Omental fat pad (tissue), 4 donors: ENCODE measurements at places on chromosomes 6 and 20.

- DNase-seq: no peak
Observed at GRCh38 chr6:34810017-34810882, 18.4 kb downstream of the BLTP3A start.

DNA sequence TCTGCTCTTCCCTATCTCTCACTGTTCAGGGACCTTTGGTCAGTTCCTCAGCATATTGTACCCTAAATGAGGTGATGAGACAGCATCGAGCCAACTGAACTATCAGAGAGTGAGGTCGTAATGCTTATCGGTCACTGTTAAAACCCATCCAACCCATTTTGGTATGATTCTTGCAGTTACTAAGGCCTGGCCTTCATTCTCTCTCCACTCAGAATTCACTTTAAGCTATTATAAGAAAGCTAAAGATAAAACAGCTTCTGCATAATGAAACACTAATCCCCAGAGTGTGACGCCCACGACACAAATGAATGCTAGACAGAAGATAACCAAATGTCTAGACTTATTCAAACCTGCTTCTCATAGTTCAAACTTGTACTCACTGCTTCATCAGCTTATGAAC is 175.8 kb downstream of the GMPR start:
- no peak for DNase-seq

- no peak for DNase-seq
Observed at GRCh38 chr6:168906391-168906790, 347.3 kb downstream of the THBS2 start.

GRCh38 chr6:149138089-149138488 is 179.4 kb upstream of the TAB2 start:
- DNase-seq: no peak

DNA sequence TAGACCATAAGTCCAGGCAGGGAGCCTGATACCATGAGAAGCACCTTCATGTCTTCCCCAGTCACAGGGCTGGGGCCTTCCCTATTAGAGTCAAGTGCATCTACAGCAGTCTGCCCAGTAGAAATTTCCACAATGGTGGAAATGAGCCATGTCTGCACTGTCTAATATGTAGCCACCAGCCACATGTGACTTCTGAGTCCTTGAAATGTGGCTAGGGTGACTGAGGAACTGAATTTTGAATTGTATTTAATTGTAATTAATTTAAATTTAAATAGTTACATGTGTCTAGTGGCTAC is 300.2 kb downstream of the CLIC5 start:
- no peak for DNase-seq

GRCh38 chr20:32479012-32479411 is 106.1 kb downstream of the NOL4L start:
- no peak for DNase-seq

DNA sequence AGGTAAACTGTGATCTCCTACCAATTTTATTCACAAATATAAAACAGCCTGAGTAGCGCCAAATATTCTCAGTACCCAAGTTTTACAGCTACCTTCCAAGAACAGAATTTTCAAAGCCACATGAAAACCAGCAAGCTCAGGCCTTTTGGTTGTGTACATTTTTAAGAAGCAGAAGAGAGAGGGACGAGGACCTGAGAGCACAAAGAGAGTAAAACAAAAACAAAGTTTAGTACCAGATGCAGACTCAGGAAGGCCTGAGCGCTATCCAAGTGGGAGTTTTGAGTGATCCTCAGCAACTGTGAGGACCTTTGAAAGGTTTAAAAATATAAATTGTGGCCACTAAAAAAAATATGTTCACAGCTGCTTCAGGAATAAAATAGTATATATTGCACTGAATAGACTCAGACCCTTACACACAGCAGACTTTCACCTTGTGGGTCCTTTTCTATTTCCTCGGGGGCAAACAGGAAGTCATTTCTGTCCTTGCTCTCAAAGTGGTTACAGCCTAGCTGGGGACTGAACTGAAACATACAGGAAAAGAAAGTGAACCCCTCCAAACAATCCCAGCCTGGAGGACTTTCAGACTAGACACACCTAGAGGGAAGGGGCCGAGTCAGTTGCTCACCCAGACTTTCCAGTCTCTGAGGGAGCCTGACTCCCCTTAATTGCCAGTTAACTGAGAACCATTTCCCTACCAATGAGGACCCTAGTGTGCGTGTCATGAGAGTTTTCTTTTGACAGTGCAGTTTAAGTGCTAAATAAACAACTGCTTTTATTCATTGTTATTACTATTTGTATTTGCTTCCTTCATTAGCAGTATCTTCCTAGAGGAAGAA is 48.5 kb upstream of the NT5E start:
- no peak for DNase-seq

DNA sequence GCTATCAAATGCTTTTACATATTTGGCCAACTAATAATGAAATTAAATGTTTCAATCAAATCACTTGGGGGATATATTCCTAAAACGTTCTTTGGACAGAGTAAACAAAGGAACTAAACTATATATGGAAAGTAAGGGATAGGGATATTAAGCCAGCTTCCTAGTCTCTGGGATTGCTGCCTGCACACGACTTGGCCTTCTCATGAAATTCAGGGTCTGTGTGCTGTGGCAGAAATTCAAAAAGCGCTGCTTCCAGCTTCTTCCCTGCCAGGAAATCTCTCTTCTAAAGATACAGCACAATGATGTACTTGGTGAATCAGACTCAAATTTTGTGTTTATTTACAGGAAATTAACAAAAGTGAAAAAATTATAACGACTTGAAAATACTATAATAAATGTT is 206.3 kb upstream of the RAB32 start:
- no peak for DNase-seq

DNA sequence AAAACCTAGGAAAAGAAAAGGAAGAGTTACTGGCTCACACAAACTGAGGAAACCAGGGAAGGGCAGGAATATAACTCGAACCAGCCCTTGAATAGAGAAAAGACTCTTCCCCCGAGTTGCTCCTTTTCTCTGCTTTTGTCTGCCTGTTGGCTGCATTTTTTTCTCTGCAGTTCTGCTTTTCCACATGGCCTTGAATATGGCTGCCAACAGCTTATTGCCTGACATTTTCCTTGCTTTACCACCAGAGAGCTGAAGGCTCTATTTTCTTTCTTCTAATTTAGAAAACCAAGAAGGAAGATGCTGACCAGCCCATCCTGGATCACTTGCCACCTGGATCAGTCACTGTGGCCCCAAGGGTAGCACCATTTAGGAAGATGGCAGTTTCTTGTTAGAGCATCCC is 164.8 kb upstream of the MAN1A1 start:
- no peak for DNase-seq

GRCh38 chr6:147643341-147644200 is 135.1 kb downstream of the SAMD5 start:
- no peak for DNase-seq

- DNase-seq: no peak
Observed at GRCh38 chr20:8473459-8473858, 341.4 kb downstream of the PLCB1 start.

- DNase-seq: no peak
Observed at GRCh38 chr20:1907586-1907985, 12.4 kb downstream of the SIRPA start.

GRCh38 chr6:119736296-119737021 is 386.9 kb upstream of the MAN1A1 start:
- DNase-seq: no peak

- DNase-seq: no peak
Observed at GRCh38 chr20:57190536-57191264, 75.7 kb downstream of the BMP7 start.

DNA sequence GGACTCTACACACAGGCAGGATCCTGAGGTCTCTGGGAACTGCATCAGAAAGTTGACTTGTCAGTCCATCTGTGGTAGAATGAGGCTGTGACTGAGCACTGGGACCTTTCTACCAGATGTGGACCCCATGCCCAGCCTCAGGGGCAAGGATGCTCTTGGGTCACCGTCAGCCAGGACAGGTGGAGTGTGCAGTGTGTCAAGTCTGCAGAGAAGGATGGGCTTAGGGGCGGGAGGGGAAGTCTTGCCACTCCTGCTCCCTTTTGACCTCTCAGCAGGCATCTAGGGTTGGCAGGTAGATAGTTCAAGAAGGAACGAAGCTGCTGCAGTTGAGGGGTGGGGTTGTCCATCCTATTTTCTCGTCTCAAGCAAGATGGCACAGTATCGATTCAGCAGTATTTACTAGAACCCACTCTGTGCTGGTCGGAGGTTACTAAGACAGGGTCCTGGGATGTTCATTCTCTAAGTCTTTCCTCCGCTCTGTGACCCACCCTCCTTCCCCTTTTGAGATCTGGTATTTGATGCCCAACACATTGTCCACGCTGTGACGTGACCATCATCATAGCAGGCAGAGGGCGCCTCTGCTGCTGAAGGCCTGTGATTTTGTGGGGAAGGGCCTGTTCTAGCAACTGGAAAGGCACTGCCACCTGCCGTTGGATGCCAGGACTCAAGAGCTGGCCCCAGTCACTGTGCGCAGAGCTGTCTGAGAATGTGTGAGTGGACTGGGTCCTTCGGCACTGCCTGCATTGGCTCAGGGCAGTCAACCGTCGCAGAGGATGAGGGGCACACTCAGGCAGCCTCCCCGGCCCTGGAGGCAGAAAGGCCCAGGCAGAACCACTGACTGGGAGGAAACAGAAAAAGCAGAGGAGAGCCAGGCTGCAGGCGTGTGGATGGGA is 23.2 kb downstream of the RBCK1 start:
- no peak for DNase-seq

DNA sequence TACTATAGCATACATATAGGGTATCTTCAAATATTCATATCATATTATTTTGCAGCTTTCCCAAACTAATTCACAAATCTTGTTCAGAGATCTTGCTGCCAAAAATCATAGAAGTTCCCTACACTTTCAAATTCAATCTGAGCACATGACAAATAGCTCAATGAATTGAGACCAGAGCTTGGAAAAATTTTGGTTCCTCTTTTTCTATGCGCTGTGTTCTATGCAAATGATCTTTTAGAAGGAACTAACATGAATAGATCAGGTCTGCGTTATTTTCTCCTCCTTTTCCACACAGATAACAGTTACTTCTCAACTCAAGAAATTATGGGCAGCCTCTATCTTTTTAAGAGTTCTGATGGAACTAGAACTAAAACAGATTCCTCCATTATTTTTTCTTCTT is 316.3 kb downstream of the ARHGAP18 start:
- no peak for DNase-seq

DNA sequence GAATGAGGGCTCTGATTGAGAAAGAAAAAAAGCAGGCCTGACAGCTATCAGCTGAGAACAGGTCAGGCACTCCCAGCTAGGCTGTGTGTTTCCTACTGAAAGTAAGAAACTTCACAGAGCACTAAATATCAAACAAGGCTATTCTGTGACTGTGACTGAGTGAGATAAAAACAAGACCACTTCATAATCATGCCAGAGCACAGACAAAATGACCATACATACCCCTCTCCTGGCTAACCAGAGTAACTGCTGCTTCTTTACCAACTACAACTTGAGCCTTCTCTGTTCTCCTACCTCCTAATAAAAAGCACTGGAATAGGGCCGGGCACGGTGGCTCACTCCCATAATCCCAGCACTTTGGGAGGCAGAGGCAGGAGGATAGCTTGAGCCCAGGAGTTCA is 6.8 kb upstream of the BTN1A1 start:
- DNase-seq: no peak

GRCh38 chr20:36467076-36467999 is 74.0 kb upstream of the MYL9 start:
- DNase-seq: no peak

GRCh38 chr6:73712535-73713173 is 16.7 kb downstream of the CD109 start:
- no peak for DNase-seq

GRCh38 chr6:44190715-44191114 is 26.0 kb upstream of the MYMX start:
- no peak for DNase-seq

DNA sequence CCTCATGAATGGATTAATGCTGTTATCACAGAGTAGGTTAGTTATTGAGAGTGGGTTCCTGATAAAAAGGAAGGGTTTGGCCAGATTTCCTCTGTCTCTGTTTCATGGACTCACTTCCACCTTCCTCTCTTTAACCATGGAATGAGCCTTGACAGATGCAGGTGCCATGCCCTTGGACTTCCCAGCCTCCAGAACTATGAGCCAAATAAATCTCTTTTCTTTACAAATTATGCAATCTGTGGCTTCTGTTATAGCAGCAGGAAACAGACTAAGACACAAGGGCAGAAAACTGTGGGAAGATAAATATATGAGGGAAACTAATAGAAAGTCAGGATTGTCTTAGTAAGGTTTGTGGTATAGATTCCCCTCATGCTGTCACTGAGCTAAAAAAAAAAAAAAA is 106.5 kb downstream of the QRSL1 start:
- no peak for DNase-seq

DNA sequence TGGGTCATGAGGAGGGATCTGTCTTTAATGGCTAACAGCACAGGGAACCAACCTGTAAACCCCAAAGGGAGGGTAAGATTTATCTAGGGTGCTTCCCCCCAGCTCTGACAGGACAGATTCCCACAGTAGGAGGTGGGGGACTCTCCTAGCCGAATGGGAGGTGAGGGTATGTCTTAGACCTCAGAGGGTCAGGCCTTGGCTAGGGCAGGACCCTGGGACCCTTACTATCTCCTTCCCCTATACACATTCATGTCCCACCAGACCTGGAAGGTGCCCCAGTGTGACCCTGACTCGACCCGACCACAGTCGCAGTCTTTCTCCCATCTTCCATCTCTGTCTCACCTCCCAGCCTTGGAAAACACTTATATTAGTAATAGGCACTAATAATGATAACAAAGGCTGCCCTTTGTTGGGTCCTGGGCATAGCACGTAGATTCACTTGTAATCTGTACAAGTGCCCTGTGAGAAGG is 36.8 kb downstream of the VEGFA start:
- no peak for DNase-seq

DNA sequence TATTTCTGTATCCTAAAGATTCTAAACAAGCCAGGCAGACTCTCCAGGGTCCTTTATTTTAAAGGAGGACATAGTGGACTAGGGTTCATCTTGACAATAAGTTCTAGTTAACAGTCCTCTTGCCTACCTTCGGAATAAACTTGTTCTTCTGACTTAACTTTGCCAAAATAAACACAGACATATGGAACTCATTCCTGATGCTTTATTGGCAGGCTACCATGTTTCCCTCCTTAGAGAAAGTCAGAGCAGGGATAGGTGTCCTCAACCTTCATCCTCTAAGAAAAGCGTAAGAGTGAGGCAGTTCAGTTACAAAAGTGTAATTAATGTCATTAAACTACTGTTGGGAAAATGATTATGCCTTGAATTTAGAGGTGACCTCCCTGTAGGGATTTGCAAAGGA is 46.9 kb upstream of the NRSN1 start:
- DNase-seq: no peak

DNA sequence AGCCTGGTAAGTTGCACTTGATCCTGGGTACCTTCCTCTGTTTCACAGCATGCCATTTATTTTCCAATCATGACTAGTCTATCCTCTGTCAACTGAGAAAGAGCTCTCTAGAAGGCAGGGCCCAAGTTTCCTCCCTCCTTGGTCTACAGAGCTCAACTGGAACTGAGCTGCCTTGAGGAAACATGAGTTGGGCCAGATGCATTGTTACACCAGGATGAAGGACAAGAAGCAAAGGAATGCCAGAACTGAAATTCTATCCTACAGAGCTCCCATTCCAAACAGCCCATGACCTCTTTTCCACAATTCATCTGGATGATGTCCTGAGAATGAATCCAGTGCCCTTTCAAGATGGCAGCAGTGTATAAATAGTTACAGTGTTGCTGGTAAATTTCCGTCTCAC is 66.7 kb upstream of the E2F3 start:
- DNase-seq: no peak
